ENCODE measurements at places on chromosomes 3 and 15. TPM values are rescaled to one million over a fixed set of nuclear protein-coding genes. Genes with fewer than 3 reads are reported as not detected.

LRRN1 gene
- total RNA-seq, result not detected

DNA sequence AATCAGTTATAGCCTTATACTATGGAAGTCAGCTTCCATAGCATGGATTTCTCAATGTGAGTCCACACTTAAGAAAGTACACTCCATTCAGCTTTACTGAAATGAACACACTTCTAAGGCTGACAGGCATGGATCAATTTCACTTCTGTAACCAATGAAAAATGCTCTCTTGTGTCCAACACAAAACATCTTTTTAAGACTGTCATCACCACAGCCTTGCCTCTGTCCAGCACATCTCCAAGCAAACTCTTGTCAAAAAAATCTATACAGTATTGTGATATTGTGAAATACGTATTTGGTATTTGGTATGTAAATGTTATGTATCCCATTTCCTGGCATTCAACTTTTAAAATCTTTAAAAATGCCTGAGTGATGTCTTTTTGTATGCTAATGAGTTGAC, 208.7 kb downstream of the RAP2B start:
- DNase-seq, result no peak

- DNase-seq, result no peak
These were observed 362.3 kb downstream of the WDR72 start for GRCh38 chr15:53397041-53397616.

CD276 gene
- total RNA-seq, result 139 TPM

DNA sequence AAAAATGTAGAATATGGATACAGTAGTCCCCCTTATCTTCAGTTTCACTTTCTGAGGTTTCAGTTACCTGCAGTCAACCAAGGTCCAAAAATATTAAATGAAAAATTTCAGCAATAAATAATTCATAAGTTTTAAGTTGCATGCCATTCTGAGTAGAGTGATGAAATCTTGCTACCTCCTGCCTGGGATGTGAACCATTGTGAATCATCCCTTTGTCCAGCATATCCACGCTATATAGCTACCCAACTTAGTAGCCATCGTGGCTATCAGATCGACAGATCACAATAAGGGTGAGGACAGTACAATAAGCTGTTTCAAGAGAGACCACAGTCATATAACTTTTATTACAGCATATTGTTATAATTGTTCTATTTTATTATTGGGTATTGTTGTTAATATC, 1.2 kb upstream of the LARS2 start:
- DNase-seq, result no peak

TIMP4 gene
- total RNA-seq, result 0.10 TPM

- no peak for DNase-seq
These were observed 26.6 kb upstream of the KY start for GRCh38 chr3:134677196-134677986.

DNA sequence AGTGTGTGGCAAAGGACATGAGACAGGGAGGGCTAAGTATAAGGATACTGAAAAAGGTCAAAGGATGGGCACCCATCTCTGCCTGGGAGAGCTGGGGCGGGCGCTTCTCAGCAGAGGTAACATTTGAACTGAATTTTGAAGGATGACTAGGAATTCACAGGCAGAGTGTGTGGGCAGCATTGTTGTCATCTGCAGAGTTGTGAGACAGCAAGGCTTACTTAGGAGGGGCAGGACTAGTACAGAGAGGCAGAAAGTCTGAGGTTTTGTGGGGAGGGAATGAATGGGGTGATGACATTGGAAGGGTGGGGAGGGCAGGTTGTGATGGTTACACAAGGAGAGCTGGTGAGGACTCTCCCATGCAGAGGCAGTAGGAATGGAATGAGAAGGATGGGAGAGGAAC, 84.1 kb upstream of the PRR23C start:
- no peak for DNase-seq

- no peak for DNase-seq
These were observed 5.7 kb downstream of the ATP13A3 start for GRCh38 chr3:194481103-194481502.

DNA sequence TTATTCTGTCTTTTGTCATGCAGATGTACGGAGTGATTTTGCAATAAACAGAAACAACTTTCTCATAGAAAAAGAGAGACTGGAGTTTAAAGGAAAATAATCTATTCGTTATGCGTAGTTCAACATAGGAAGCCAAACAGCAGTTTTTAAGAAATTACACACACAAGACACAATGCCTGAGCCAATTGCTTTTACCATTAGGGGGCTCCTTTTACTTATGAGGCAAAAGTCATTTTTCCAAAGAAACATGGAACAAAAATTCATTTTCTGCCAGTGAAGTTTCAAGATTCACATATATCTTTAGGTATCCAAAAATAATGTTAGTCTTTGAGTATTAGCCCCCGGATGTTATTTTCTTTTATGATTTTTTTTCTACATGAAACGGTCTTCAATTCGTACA, 10.7 kb downstream of the CNTN6 start:
- no peak for DNase-seq

SIAH2 gene
- 27.4 TPM for total RNA-seq

QTRT2 gene
- 21.8 TPM for total RNA-seq

GRCh38 chr3:36653095-36653494, 111.3 kb downstream of the DCLK3 start:
- DNase-seq, result no peak

DNA sequence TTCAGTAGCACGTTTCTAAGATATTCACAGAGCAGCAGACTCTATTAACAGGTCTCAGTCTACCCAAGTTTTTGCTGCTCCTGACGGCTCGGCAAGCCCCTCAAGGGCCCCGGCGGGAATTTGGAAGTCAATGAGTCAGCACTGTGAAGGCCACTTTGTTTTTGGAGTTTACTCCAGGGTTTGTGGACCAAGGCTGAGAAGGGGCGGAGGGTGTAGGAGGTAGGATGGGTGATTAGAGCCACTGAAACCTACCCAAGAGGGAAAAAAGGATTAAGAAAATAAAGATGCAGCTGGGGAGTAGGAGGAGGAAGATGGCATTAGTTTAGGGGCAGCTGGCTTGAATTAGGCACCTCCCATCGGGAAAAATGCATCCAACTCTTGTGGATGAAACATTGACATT, 87.6 kb downstream of the BDH1 start:
- no peak for DNase-seq

DNA sequence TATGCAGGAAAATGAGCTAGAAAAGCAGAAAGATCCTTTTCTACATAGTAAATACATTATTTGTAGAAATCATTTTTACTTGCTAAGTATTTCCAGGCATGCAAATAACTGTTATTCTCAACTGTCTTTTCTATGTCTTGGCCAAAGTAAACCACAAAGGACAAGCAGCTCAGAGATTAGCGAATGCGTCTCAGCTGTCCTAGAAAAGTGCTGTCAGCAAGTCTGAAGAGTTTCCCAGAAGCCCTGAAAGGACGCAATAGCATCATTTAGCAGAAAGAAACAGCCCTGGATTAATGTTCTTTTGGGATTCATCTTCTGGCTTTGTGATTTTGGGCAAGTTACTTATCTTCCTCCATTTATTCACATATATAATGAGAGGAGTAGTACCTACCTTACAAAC, 100.3 kb downstream of the ZIC1 start:
- DNase-seq, result no peak

DNA sequence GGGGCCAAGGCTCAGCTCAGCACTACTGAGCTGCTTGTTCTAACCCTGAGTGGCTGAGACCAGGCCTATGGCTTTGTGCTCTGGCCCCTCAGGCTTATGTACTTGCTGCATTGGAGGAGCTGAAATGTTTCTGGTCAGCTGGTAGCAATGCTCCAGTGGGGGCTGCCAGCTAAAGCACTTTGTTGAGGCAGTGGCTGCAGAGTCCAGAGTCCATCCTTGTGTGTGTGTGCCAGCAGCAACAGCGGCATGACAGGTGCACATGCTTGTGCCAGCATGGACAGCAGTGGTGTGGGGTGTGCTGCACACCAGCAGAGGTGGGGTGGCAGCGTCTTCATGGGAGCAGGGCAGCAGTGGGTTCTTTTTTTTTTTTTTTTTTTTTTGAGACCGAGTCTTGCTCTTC, 169.1 kb downstream of the VPS8 start:
- DNase-seq, result no peak

BSN gene
- 0.23 TPM for total RNA-seq

All from MG63 (cell line).